ENCODE measurements at places on chromosomes 6 and 20.

- DNase-seq = no peak
Measured at GRCh38 chr6:151514000-151514730, 20.3 kb downstream of the CCDC170 start.

- no peak for DNase-seq
Measured at GRCh38 chr6:85388531-85388930, 61.4 kb upstream of the NT5E start.

DNA sequence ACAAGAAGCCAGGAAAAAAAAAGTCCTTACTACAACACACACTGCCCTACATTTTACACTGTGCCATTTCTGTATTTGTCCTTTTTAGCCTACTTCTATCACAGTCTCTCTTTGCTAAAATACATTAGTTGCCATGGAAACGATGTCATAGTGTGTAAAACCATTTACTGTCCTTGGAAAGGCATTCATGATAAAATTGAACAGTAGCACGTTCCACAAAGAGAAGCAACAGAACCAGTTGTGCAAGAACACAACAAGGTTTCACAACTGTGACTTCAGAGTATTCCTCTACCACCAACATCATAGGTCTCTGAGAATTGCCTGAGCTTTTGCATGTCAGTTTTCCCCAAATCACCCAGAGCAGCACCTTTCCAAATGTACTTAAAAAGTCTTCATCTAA lies 20.5 kb downstream of the FYN start:
- DNase-seq = no peak

DNA sequence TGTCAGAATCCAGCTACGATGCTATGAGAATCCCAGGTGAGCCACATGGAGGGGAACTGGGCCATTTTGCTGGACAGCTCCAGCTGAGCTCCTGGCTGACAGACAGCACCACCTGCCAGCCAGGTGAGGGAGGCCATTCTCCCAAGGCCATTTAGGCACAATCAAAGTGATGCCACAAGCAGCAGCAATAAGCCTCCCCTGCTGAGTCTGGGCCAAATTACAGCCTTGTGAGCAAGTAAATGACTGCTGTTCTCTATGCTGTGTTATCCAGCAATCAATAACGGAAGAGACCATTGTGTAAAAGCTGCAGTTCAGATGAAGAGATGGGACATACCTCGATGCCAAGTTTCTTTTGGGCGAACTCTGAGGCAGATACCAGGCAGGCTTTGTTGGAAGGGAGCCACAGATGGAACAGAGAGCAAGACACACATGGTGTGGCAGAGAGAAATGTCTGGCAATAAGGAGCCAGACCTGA lies 14.0 kb upstream of the SCGN start:
- no peak for DNase-seq

- DNase-seq = no peak
Measured at GRCh38 chr6:166338854-166339253, 3.5 kb downstream of the SFT2D1 start.

- no peak for DNase-seq
Measured at GRCh38 chr6:116280161-116280932, 617 bp upstream of the TSPYL1 start.

- no peak for DNase-seq
Measured at GRCh38 chr20:38450412-38450975, 15.4 kb upstream of the SNHG17 start.

GRCh38 chr6:33914645-33915044 lies 110.8 kb upstream of the MLN start:
- peak; percentile 39 for DNase-seq

GRCh38 chr6:110681543-110682459 lies 133.5 kb downstream of the CDK19 start:
- no peak for DNase-seq

GRCh38 chr6:161568885-161569456 lies 295.1 kb upstream of the AGPAT4 start:
- no peak for DNase-seq

GRCh38 chr6:42337985-42338743 lies 113.6 kb downstream of the TRERF1 start:
- DNase-seq = no peak

- no peak for DNase-seq
Measured at GRCh38 chr6:98384334-98384733, 450.0 kb upstream of the POU3F2 start.

DNA sequence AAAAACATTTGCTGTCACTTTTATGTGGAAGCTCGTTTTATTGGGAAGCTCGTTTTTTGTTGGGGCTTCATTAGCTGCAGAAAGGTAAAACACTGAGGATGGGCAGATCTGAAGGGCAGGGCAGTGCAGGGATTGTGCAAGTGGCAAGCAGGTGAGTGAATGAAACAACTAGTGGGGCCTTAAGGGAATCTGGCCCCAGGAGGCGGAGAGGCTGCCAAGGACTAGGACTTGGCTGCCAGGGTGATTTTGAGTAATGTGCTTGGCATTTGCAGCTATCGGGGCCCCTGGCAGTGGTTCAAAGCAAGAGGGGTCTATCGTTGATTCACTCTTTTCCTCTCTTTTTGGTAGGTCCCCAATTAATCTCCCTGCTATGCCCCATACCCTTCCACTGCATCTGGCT lies 11.5 kb downstream of the IL22RA2 start:
- no peak for DNase-seq

GRCh38 chr20:57220337-57221145 lies 45.9 kb downstream of the BMP7 start:
- no peak for DNase-seq

- no peak for DNase-seq
Measured at GRCh38 chr6:76940191-76940590, 523.1 kb downstream of the HTR1B start.

DNA sequence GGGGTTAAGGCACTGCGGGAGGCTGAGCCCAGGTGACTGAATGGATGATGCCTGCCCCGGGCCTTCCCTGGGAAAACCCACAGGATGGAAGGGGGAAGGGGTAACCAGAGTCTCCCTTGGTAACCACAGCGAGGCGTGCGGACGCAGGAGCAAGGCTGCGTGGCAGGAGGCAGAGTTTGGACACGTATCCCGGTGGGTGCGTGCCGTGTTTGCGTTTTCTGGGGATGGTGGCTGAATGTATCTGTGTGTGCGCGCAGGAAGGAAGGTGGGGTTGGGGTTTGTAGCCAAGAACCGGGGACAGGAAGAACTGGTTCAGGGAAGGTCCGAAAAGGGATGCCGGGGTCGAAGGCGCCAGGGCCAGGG lies 1.8 kb downstream of the MDGA1 start:
- DNase-seq = no peak

DNA sequence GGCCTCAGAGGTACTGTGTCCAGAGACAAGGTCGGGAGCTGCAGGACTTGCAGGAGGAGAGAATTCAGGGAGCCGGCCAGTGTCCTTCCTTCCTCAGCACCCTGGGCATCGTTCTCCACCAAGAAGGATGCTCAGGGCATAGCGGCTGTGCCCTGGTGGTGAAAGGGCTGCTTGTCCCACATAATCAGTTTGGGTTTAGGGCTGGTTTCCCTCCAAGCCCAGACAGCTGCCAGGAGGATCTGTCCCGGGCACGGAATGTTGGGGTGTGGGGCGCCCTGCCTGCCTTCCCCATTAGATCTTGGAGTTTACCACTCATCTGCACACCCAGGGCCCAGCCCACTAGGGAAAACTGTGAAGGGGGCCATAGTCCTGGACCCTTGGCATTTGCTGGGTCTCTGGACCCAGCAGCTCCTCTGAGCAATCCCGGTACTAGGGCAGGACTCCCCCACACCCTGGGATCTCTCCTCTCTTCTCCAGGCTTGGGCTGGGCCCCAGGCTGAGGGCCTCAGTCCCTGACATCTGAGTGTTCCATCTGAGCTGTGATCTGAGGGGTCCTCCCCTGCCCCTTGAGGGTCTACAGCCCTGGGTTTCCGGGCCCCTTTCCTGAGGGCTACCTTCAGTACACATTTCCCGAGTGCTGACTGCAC lies 18.6 kb upstream of the SPDEF start:
- no peak for DNase-seq

- no peak for DNase-seq
Measured at GRCh38 chr6:54493138-54493537, 184.9 kb downstream of the TINAG start.

DNA sequence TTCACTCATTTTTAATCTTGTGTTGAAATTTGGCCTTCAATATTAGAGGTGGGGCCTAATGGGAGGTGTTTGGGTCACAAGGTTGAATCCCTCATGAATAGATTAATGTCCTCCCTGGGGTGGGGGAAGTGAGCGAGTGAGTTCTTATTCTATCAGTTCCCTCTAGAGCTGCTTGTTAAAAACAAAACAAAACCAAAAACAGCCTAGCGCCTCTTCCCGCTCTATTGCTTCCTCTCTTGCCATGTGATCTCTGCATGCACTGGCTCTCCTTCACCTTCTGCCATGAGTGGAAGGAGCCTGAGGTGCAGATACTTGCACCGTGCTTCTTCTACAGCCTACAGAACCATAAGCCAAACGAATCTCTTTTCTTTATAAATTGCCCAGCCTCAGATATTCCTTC lies 89.6 kb upstream of the SLC35F1 start:
- DNase-seq = no peak

- no peak for DNase-seq
Measured at GRCh38 chr20:60066438-60066823, 108.2 kb downstream of the CDH26 start.

GRCh38 chr20:57377350-57377749 lies 13.8 kb upstream of the RBM38 start:
- no peak for DNase-seq
